ENCODE measurements at places on chromosomes 1 and 21. TPM values are rescaled to one million over a fixed set of nuclear protein-coding genes. Genes with fewer than 3 reads are reported as not detected.
A peak's percentile ranks its signal among the peaks of the same experiment; 100 is the strongest.

DNA sequence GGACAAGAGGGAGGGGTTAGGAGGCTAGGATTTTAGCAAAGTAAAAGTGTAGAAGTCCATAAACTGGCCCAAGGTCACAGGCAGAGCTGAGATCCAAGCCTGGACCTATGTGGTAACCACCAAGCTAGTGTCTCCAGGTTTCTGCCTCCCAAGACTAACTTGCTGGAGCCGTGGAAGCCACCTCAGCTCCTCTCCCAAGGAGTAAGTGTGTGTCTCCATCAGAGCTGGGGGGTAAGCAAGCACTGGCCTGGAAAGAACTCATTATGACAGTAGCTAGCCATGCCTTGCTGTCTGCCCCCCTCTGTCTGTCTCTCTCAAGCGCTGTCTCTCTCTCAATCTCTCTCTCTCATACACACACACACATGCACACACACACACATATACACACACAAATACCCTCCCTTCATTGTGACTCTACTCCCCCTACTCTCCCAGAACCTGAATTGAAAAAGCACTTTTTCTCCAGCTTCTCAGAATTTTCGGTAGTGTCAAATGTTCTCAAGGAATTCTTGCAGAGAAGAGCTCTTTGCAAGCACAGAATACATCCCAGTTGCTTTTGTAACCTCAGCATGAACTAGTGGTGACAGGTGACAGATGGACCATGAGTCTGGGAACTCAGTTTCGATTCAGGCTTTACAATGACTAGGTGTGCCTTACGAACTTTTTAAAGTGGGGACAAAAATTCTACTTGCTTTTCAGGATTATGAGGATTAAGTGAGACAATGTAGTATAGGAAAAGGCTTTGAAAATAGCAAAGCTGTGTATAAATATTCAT, 238.0 kb upstream of the FGGY start:
- no peak for DNase-seq

DNA sequence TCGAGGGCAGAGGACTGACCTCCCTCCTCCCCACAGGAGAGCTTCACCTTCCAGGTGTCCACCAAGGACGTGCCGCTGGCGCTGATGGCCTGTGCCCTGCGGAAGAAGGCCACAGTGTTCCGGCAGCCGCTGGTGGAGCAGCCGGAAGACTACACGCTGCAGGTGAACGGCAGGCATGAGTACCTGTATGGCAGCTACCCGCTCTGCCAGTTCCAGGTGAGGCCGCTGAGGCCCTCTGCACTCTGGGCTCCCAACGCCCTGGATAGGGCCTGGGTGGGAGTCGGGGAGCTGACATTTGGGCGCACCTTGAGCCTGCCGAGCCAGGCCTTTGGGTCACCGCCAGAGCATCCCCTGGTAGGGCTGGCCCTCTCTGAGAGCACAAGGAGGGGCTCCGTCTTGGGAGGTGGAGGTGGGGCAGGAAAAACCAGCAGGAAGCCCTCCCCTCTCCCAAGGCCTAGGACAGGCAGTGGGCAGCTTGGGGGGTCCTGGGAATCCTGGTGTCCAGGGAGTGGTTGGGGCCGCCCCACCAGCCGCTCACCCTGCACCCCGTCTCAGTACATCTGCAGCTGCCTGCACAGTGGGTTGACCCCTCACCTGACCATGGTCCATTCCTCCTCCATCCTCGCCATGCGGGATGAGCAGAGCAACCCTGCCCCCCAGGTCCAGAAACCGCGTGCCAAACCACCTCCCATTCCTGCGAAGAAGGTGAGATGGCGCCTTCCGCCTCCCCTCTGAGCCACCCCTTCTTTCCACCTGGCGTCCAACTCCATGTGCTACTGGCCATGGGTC, 65.1 kb downstream of the PIK3CD start:
- no peak for DNase-seq

GRCh38 chr21:27045281-27045985, 78.5 kb upstream of the ADAMTS5 start:
- no peak for DNase-seq

Gene MYOG
- polyA plus RNA-seq = 0.18 TPM

GRCh38 chr1:156795787-156796186, 20.9 kb downstream of the SH2D2A start:
- DNase-seq = no peak

GRCh38 chr1:171841050-171841910, at the start of gene DNM3:
DNM3 (plus strand) TSS chr1:171841498; CDS start chr1:171841657, 159 bp downstream.
- DNase-seq = peak; percentile 81

DNA sequence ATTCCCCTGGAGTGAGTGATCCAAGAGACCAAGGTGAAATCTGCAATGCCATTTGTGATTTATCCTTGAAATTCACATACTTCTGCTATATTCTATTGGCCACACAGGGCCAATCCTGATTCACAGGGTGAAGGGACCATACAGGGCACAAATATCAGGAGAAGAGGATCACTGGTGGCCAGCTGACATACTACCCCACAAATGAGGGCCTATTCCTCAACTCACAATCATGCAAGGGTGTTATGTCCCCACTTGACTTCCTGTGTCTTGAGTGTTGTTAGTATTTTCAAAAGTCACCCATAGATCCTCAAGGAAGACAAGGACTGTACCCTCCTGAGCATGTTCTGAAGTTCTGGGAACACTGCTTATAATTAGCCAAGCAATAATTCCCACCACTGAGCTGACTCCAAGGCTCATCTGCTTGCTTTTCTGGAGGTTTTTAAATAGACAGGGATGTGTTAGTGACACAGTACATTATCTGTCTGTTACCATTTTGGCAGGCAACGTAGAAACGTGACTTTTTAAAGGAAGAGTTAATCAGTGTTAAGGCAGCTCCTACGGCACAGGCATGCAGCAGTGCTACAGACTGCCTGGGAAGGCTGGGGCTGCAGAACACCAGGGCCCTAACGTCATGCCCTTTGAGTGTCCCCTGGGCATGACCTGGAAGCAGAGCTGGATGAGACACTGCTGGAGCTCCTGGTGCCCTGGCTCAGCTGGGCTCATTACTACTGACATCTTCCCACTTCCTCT, 137.4 kb downstream of the FAM78B start:
- no peak for DNase-seq

- no peak for DNase-seq
Measured at GRCh38 chr1:221470000-221470698, 271.7 kb downstream of the DUSP10 start.

- no peak for DNase-seq
Measured at GRCh38 chr1:241475671-241476070, 43.9 kb downstream of the FH start.

DNA sequence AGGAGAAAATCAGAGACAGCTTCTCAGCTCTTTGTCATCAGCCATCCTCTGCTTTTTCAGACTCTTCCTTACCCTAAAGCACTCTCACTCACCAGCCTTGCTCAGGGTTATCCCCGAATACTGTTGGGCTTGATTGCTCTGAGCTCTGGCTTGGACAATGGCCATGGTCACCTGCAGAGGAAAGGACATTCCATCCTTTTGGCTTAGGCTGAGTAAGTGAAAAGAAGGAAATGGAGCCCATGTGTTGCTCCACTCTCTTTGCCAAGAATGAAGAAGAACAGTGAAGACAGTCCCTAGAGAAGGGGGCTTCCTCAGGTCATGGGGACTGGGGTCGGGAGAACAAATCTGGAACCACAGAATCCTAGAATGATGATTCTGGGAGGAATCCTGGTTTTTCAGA, 2.3 kb downstream of the MTMR11 start:
- DNase-seq = no peak

Gene GSTM1
- polyA plus RNA-seq = 115 TPM

Gene NOS1AP
- 10.7 TPM for polyA plus RNA-seq

Gene CDA
- polyA plus RNA-seq = 3.8 TPM

GRCh38 chr1:160354388-160354985, 11.3 kb downstream of the NCSTN start:
- no peak for DNase-seq

Gene RNF207
- 40.6 TPM for polyA plus RNA-seq

- no peak for DNase-seq
Measured at GRCh38 chr1:235073968-235074522, 54.6 kb downstream of the TOMM20 start.

Gene TTC24
- polyA plus RNA-seq = 1.6 TPM

DNA sequence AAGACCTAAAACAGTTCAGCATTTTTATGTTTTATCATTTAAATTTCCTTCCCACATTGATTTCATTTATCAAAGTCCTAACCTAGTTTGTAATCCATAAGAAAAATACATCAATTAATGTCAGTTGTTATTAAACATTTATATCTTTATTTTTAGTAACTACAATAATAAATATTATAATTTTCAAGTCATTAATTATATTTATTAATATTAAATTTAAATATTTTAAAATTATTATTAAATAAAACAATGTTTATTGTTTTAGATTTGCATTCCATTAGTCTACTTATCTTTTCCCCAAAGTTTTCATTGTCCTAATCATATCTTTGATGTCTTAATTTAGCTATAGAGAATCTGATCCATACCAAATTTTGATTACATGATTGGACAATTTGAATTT, 368.9 kb downstream of the PLA2G4A start:
- DNase-seq = no peak

Data from left kidney (tissue), 8 donors.